ENCODE measurements at places on chromosomes 3 and 15. TPM values are rescaled to one million over a fixed set of nuclear protein-coding genes. Genes with fewer than 3 reads are reported as not detected.

GRCh38 chr3:106119614-106120082, 250.8 kb upstream of the CBLB start:
- DNase-seq = no peak

GRCh38 chr3:196726788-196727675, 12.6 kb upstream of the PAK2 start:
- DNase-seq = no peak

DNA sequence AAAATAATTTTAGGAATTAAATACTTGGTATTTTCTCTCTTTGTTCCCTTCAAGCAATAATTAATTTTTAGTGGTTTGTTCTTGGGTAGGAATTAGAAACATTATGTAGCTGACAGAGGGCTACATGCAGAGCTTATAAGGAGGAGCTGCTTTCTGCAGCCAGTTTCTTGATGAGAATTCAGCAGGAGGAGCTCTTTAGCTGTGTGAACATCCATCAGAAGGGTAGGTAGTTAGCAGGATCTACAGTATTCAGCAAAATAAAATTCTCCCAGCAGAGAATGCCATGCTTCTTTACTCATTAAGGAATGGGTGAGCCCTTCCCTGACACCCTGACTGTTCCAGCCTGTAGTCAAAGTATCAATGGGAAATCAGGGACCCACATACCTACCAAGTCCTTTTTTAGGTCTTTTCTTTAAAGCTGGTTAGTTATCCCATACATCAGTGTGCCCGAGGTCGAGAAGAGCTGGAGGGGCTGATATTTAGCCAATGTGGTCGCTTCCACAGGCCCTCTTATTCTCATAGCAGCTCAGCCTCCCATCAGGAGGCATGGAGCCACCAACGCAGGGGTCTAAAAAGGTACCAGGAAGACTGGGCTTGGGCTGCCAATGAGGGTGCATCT, 54.0 kb downstream of the KCNAB1 start:
- DNase-seq = no peak

- DNase-seq = no peak
These were observed 14.8 kb downstream of the ARNT2 start for GRCh38 chr15:80418892-80419537.

GRCh38 chr3:134859341-134859740, 64.3 kb downstream of the EPHB1 start:
- no peak for DNase-seq

GRCh38 chr3:172697558-172697957, 13.3 kb downstream of the NCEH1 start:
- no peak for DNase-seq

- DNase-seq = peak; percentile 53
These were observed 199.6 kb upstream of the EIF1B start for GRCh38 chr3:40109641-40110490.

Gene SOX2
- 245 TPM for total RNA-seq

Gene TEX55
- not detected for total RNA-seq

Gene ZIC1
- total RNA-seq = 30.3 TPM

All from WTC11 (cell line).